GM23248 (cell line): ENCODE measurements at places on chromosomes 1 and 21. TPM values are rescaled to one million over a fixed set of nuclear protein-coding genes. Genes with fewer than 3 reads are reported as not detected.

The IQGAP3 gene
- 12.5 and 14.7 TPM in 2 replicates for total RNA-seq

DNA sequence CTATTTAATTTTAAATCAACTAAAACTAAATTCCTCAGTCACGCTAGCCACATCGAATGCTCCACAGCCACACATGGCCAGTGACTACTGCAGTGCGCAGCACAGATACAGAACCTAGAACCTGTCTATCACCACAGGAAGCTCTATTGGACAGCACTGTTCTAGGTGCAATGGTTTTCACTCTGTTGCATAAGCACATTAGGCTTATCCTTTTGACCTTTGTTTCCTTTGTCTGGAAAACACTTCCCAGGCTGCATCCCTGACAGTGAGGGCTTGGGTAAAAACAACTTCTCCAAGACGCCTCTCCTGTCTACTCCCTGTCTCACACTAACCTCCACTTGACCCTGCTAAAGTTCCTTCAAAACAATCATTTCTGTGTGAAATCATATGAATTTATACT, 33.6 kb upstream of the RAP1GAP start:
- H3K4me1 ChIP-seq, result peaks cover 26% of the 10 kb centered on the region
- no peaks in the 10 kb centered on the region for H3K27me3 ChIP-seq
- no peak overlapping the region for H3K4me3 ChIP-seq
- H3K27ac ChIP-seq, result peak overlapping the region; percentile 84

GRCh38 chr1:53139951-53140361, 2.5 kb downstream of the SLC1A7 start:
- peaks cover 30% of the 10 kb centered on the region for H3K4me1 ChIP-seq
- peak; percentile 75 for DNase-seq
- no peaks in the 10 kb centered on the region for H3K36me3 ChIP-seq

DNA sequence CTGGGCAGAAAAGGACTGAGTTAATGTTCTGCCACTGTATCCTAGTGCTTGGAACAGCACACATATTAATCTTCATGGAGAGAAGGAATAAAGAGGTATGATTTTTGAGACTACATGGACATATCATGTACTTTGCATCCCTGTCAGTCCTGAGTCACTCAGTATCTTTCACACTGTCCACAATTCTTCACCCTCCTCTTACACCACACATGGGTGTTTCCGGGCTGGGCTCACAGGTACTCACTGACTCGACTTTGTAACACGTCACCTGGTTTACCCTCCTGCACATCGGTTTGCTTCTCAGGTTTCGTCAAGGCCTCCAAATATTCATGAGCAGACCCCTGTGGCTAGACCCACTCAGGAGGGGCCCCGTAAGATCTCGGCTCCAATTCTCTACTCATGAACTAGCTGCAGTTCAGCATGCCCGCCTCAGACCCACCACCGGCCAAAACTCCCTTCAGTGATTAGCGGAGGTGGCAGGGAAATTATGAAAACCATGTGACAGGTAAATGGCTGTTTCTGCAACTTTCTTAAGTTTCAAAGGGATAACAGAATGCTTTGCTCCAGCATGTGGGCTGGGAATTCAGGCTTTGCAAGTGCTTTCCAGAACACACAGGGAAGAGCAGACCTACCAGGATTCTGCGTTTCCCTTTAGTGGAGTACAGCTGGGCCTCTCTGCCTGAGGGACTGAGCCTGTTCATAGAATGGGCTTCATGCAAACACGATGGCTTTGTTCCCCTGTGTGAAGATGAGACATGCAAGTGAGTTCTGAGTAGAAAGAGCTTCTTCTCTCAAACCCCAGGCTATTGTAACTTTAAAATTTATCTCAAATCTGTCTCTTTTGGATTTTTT, 31.3 kb upstream of the TRABD2B start:
- H3K27me3 ChIP-seq, result peaks cover 18% of the 10 kb centered on the region
- H3K4me3 ChIP-seq, result no peak overlapping the region
- DNase-seq, result no peak
- no peak overlapping the region for H3K27ac ChIP-seq
- no peaks in the 10 kb centered on the region for H3K4me1 ChIP-seq

The SNX7 gene
- 49.1 and 59.7 TPM in 2 replicates for total RNA-seq

The PUSL1 gene
- total RNA-seq, result 36.2 and 46.5 TPM in 2 replicates

GRCh38 chr1:244496186-244496585, 35.1 kb downstream of the CATSPERE start:
- no peak overlapping the region for H3K4me3 ChIP-seq
- H3K36me3 ChIP-seq, result no peaks in the 10 kb centered on the region
- H3K27me3 ChIP-seq, result no peaks in the 10 kb centered on the region

The PGLYRP4 gene
- not detected in 2 replicates for total RNA-seq

DNA sequence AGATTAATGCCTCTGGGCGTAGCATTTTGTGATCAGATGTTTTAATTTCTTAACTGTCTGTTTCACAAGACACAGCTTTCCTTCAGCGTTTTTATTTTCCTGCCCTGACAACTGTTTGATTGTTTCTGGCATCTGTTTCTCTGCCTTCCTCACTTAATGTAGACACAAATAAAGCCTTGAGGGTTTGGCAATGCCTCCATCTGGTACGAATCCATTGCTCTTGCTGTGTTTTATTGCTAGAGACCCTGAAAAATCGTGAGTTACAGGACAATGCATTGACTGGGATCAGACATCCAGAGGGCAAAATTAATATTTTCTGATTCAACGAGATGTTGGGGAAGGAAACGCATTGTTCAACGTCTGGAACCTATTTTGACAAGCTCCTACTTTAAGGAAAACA, 363.5 kb downstream of the MRPL39 start:
- H3K27me3 ChIP-seq, result no peaks in the 10 kb centered on the region
- DNase-seq, result no peak
- H3K4me1 ChIP-seq, result no peaks in the 10 kb centered on the region
- H3K27ac ChIP-seq, result no peak overlapping the region
- H3K4me3 ChIP-seq, result no peak overlapping the region

DNA sequence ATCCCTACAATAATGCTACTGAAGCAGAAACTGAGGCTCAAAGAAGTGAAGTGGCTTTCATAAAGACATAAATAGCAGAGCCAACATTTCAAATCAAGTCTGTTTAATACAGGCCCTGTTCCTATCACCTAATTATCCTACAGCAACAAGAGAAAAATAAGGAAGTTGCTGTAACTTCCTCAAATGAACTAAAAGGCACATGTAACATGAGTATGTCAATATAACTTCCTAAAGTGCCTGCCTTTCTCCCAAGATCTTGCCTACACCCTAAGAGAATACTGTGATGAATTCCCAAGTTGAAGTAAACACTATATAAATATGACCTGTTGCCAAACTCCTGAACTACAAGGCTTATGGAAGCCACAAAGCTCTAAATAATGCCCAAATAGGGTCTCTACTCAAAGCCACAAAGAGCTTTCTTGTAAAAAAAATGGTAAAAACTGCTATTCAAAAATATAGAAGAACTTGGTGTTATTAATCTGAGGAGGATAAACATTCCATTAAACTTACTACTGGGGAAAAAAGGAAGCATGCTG, 8.6 kb downstream of the BEND5 start:
- no peak overlapping the region for H3K27ac ChIP-seq
- H3K27me3 ChIP-seq, result peaks cover 8% of the 10 kb centered on the region; the same call in 1 of the 2 replicates
- H3K4me1 ChIP-seq, result no peaks in the 10 kb centered on the region
- H3K4me3 ChIP-seq, result no peak overlapping the region
- H3K36me3 ChIP-seq, result no peaks in the 10 kb centered on the region

DNA sequence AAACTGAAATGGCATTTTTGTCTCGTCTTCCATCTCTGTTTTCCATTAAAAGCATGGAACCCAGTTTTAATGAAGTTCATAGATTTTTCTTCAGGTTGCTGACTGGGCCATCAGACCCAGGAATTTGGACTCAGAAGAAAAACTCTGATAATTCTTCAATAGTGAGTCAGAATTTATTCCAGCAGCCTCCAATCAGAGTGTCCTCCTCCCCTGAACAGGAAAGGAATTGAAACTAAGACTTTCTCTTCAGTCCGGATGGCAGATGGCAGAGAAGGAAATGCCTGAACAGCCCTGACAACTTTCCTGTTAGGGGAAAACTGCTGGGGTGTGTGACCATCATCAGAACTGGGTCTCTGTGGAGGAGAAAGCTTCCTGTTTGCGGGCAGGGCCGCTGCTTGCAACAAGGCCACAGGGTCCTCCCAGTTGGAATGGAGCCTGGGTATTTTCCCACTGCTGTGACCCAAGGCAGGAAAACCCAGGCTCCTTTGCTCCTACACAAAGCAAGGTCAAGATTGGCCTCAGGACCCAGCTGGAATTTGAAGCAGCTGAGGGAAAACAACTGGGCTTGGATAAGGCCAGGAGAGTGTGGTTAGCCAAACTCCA, 20.7 kb downstream of the CD34 start:
- peak overlapping the region; percentile 57 for H3K4me3 ChIP-seq
- peaks cover 37% of the 10 kb centered on the region for H3K4me1 ChIP-seq
- no peaks in the 10 kb centered on the region for H3K36me3 ChIP-seq
- H3K27ac ChIP-seq, result peak overlapping the region; percentile 85

GRCh38 chr1:170548497-170548896, 16.5 kb downstream of the GORAB start:
- peaks cover 77% of the 10 kb centered on the region for H3K36me3 ChIP-seq
- no peak overlapping the region for H3K4me3 ChIP-seq
- no peak for DNase-seq
- H3K27ac ChIP-seq, result no peak overlapping the region
- H3K27me3 ChIP-seq, result no peaks in the 10 kb centered on the region
- H3K4me1 ChIP-seq, result peaks cover 16% of the 10 kb centered on the region

The ZNF648 gene
- total RNA-seq, result not detected in 2 replicates

DNA sequence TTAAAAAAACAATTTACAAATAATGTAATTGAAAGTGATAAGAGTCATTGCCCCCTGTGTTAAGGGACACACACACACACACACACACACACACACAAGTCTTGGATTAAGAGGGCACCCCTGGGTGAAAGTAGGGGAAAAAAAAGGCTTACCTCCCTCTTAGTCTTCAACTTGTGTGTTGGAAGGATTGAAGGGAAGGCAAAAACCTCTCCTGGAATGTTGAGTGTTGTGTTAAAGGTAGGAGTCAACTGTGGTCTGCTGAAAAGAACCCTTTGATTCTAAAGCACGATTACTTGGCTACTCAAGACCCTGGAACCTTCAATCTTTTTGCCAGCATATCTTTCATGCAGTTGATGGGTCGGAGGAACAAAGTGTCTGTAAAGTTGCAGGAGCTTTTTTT, 6.4 kb downstream of the PBX1 start:
- no peaks in the 10 kb centered on the region for H3K36me3 ChIP-seq
- no peaks in the 10 kb centered on the region for H3K27me3 ChIP-seq
- H3K4me3 ChIP-seq, result peak overlapping the region; percentile 84

DNA sequence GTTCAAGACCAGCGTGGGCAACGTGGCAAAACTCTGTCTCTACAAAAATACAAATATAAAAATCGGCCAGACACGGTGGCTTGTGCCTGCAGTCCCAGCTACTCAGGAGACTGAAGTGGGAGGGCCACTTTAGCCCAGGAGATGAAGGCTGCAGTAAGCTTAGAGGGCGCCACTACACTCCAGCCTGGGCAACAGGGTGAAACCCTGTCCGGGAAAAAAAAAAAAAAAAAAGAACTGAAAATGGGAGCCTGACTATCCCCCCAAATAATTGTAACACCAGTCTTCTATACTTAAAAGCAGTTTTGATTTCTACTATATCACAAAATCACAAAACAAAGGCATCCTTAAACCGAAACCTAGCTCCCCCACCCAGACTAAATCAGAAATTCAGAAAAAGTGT, 60.3 kb downstream of the CDC42BPA start:
- no peak overlapping the region for H3K27ac ChIP-seq
- no peaks in the 10 kb centered on the region for H3K27me3 ChIP-seq
- H3K4me1 ChIP-seq, result no peaks in the 10 kb centered on the region
- H3K4me3 ChIP-seq, result no peak overlapping the region
- no peak for DNase-seq
- no peaks in the 10 kb centered on the region for H3K36me3 ChIP-seq

DNA sequence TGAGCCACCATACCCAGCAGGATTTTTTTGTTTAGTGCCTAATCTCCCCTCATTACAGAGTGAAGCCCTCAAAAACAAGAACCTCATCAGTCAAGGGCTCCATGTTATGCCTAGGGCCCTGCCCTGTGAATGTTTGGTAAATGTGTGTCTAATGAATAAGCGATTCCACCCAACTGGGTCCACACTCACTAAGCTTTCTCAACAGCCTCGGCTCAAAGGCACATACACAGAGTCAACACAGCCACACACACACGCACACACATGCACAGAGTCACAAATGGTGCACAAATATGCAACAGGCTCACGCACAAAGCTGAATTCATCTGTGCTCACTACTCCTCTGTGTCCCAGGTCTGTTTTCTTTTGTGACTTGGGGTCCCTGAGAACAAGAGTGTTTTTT, 11.7 kb upstream of the SYNC start:
- no peaks in the 10 kb centered on the region for H3K4me1 ChIP-seq
- H3K27ac ChIP-seq, result no peak overlapping the region

GRCh38 chr1:106912131-106912530, 144.3 kb upstream of the PRMT6 start:
- no peak overlapping the region for H3K4me3 ChIP-seq
- no peak overlapping the region for H3K27ac ChIP-seq
- no peaks in the 10 kb centered on the region for H3K36me3 ChIP-seq
- no peaks in the 10 kb centered on the region for H3K27me3 ChIP-seq

DNA sequence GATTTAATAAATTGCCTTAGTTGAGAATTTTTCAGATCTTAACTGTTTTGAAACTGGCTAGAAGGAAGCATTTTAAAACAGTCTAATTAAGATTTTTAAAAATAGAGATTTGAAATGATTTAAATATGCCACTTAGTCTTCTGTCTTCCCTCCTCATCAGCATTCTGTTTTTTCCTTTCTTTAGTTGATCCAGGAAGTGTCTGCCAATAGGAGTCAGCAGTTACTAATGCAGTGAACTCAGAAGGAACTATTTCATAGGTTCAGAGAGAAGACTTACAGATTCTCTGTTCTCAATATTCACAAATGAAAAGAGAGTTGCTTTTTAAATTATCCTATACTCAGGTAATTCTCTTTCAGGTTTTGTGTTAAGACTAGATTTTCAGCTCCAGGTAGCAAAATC, 84.5 kb downstream of the RPS6KC1 start:
- peaks cover 20% of the 10 kb centered on the region for H3K4me1 ChIP-seq
- peak; percentile 60 for DNase-seq
- no peaks in the 10 kb centered on the region for H3K27me3 ChIP-seq
- H3K4me3 ChIP-seq, result no peak overlapping the region
- H3K36me3 ChIP-seq, result no peaks in the 10 kb centered on the region
- H3K27ac ChIP-seq, result no peak overlapping the region

DNA sequence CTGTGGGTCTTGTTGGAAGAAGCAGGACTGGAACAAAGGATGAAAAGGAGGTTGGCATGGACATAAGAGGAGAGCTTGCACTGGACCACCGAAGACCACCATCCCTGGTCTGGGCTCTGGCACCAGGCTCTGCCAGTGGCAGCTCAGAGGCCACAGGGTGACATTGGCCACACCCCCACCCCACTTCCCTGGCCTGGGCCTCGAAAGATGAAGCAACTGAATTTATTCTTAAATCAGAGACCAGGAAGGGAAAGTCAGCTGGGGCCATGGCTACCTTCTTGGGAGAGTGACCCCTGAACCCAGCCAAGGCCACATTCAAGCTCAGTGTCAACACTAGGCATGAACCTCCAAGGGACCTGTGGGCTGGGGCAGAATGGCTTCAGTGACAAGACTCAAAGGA, 4.0 kb downstream of the KLHDC7A start:
- no peak overlapping the region for H3K27ac ChIP-seq
- no peak overlapping the region for H3K4me3 ChIP-seq
- no peaks in the 10 kb centered on the region for H3K36me3 ChIP-seq
- H3K27me3 ChIP-seq, result no peaks in the 10 kb centered on the region
- no peak for DNase-seq
- H3K4me1 ChIP-seq, result no peaks in the 10 kb centered on the region

- DNase-seq, result peak; percentile 87
- no peaks in the 10 kb centered on the region for H3K27me3 ChIP-seq
- peak overlapping the region; percentile 85 for H3K4me3 ChIP-seq
Observed at GRCh38 chr1:216600730-216601609, 122.3 kb downstream of the ESRRG start.

- H3K4me3 ChIP-seq, result no peak overlapping the region
- no peaks in the 10 kb centered on the region for H3K4me1 ChIP-seq
- H3K27me3 ChIP-seq, result peaks cover 5% of the 10 kb centered on the region; the same call in 1 of the 2 replicates
- no peak for DNase-seq
- no peaks in the 10 kb centered on the region for H3K36me3 ChIP-seq
- no peak overlapping the region for H3K27ac ChIP-seq
Observed at GRCh38 chr1:152961226-152961891, 9.1 kb upstream of the SPRR4 start.
